ENCODE measurements at places on chromosomes 2 and 18.

GRCh38 chr2:60958361-60958760, 59.2 kb upstream of the PEX13 start:
- no peak for DNase-seq

DNA sequence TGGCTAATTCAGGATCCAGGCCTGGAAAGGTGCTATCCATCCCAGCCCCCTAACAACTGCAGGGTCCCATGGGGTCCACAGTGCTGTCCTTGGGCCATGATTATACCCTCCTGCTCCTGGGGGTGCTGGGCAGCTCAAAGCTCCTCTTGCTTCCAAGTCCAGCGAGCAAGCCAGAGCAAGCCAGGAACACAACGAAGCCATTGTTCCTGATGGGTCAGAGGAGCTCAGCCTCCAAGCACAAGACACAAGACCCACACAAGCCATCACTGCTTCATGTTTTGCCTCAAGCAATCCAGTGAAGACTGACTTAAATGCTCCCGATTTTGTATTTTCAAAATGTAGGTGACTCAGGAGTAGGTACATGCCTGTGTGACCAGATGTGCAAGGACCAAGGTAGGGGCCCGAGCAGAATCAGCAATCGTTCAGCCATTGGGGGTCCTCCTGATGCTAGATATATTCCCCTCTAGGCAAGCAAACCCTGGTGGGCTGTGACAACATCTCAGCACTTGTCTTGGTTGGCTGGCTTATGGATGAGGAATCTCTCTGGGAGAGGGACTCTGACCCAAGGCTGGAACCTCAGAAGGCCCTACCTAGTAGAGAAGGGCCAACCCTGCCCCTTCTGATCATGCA, 90.8 kb downstream of the EPAS1 start:
- DNase-seq: no peak

DNA sequence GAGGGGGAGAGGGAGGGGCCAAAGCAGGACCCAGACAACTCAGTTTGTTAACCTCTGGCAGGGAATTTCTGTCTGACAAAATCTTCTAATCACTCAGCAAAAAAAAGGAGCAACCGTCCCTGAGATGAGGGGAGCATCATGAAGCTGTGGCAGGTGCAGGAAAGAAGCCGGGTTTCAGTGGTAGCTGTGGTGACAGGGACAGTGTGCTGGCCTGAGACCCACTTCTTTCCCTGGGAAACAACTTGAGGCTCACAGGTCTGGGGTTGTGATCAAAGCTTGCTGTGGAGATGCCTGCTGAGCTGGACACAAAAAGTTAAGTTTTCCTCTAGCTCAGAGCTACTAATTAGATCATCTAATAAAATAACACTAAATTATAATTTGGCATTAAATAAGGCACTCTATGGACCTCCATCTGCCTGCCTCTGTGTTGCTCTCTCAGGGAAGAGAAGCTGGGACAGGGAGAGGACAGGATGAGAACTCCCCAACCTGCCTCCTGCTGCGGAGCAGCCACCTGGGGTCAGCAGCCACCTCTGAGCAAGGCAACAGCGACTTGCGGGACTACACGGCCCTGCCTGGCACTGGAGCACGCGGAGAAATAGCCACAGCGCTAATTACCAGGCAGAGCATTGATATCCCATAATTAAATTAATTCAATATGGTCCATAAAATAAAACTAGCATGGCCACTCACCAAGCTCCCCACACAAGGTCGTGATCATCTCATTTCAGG, 104.6 kb upstream of the TEX51 start:
- no peak for DNase-seq

DNA sequence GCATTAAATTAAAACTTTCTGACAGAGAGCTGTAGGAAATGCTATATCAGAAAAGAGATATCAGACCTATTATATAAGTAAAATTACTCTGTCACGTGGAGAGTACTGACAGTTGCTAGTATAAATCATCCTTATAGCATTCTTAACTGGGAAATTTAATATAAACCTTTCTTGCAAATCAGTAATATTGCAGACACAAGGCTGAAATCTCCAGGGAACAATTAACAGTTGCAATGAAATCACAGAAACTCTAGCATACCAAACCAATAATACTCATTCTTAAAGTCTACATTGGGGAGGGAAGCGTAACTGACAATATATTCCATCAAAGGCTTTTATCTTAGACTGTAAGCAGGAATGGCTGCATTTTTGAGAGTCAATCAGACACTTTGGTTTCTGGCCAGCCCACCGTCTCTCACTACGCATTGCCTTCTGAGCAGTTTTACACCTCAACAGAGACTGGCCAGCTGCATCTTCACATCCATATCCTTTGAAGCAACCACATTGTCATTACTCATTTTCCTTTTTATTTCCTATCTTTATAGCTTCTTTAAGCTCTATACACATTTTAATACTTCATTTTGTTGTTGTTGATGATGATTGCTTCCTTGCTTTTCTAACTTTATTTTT, 536.0 kb upstream of the CDH2 start:
- no peak for DNase-seq

GRCh38 chr2:20391951-20392699, 41.5 kb upstream of the PUM2 start:
- DNase-seq: no peak

- DNase-seq: no peak
These were observed 15.1 kb downstream of the ACKR3 start for GRCh38 chr2:236584521-236585384.

DNA sequence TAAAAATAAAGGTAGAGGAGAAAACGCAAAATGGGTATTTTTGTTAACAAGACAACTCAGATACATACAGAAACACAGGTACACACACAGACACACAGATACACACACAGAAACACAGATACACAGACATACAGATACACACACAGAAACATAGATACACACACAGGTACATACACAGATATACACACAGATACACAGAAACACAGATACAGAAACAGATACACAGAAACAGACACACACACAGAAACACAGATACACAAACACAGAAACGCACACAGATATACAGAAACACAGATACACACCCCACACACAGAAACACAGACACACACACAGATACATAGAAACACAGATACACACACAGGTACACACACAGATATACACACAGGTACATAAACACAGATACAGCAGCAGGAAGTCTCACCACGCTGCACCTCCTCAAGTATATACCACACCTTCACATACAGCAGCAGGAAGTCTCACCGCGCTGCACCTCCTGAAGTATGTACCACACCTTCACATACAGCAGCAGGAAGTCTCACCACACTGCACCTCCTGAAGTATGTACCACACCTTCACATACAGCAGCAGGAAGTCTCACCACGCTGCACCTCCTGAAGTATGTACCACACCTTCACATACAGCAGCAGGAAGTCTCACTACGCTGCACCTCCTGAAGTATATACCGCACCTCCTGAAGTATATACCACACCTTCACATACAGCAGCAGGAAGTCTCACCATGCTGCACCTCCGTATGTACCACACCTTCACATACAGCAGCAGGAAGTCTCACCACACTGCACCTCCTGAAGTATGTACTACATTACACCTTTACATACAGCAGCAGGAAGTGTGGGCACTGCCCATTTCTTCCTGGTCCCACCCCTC, 250.5 kb downstream of the HDAC4 start:
- no peak for DNase-seq

GRCh38 chr2:26297061-26297460, 48.9 kb upstream of the SELENOI start:
- DNase-seq: no peak

All from DMS 273 treated with DMSO at 0.1 percent for 48 hours (cell line).